Left forelimb (tissue), 1 donor: ENCODE measurements at places on chromosomes 4 and X.
A peak's percentile ranks its signal among the peaks of the same experiment; 100 is the strongest.

DNA sequence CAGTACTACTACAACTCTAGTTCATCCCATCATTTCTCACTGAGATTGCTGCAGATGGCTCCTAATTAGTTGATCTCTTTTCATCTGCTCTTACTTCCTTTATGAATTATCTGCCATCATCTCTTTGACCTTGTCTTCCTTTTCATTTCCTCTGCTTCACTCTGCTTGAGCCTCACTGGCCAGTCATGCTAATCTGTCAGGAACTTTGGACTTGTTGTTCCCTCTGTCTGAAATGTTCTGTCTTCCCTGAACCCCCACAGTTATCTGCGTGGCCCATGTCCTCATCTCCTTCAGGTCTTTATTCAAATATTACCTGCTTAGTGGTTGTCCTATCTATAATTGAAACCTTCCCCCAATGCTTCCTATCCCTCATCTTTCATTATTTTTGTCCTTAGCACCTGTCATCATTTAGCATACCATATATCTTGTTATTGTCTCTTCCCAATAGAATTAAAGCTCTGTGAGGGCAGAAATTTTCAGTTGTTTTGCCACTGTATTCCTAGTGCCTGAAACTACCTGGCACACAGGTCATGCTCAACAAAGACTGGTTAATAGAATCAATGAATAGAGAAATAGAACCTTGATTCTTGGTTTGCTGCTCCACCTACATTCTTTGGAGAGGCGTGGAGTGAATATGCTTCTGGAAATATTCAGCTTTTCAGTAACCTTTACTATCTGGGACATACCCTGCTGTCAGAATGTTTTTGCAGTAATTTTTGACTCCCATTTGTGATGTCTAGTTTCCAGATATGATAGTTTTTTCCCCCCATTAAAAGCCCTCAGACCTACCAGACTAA, 5.0 kb downstream of the SLC4A4 start:
- no peak for DNase-seq

DNA sequence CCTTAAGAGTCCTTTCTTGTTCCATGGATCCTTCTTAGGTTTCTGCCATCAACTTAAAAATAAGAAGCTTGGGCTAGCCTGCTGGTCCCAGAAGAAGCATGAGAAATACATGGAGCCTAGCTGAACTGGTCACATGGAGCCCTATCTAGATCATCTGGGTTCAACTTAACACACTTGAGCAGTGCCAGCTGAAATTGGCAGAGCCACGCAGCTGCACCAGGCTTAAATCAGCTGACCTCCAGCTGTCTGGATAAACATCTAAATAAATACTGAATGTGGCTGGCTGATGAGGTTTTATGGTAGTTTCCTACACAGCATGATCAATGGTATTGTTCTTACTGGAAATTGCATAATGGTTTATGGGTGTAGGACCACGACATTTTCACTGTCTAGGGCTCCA, 598.4 kb upstream of the FAM241A start:
- no peak for DNase-seq

DNA sequence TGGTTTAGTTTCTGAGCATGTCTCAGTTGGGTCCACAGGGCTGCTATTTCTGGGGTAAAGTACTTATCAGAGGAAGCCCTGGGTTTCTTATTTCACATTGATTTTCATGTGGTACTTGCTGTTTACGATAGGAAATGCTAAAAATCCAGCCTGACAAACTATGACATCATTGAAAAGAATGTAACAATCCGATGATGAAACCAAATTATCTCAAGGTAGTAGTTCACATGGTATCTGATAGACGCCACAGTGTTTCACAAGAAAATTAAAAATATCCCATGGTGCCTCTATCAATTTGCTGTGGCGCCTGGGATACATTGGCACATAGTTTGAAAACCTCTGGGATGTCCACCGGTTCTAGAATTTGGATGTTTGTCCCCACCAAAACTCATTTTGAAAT, 418.9 kb upstream of the RPS6KA3 start:
- no peak for DNase-seq

DNA sequence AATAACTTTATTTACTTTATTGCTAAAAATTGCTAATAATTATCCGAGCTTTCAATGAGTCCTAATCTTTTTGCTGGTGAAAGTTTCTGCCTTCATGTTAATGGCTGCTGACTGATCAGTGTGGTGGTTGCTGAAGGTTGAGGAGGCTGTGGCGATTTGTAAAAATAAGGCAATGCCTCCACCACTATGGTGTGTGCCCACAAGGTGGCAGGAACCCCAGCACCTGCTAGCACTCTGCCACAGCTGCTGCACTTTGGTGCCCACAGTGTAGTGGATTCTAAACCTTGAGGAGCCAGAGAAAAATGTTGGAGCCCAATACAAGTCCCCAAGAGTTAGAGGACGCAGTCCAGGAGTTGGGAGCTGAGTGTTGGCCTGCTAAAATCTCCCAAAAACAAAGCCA, 1237.1 kb downstream of the PCDH19 start:
- no peak for DNase-seq

DNA sequence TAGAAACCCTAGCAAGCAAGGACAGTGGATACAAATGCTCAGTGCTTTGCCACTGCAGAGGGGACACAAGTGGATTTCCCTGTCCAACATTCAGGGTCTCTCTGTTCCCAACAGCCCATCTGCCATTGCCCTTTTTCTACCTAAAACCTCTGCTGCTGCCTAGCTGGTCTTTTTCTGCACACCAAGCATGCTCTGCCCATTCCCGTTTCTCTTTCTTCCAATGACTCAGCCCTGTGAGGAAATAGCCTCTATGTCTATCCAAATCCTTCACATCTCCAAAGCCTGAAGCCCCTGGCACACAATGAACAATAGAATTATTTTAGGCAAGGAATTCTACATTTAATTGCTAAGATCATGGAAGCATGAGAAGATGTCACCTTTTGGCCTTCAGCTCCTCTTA, 5.7 kb upstream of the AMELX start:
- no peak for DNase-seq

DNA sequence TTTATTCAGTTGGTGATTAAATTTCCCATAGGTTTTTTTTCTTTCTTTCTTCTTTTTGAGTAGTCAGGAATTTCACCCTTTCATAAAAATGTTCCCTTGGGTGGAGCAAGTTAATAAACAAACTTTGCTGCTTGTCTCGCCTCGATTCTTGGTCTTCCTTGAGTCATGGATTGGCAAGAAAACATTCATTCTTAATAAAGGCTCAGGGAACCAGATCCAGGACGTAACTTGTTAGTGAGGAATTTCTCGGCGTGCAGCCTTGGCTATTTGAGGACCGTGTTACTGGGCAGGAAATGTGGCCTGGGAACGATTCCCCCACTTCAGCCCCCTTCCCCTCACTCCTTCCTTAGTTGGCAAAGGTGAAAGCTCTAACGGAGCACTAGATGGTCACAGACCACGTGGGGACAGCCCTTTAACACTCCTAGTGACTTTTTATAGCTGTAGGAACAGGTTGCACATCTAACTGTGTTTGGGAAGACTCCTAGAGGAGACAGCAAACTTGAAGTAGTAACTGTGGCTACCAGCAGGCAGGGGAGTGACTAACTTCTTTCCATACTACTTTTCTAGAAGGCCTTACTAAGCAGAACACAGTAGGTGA, 106.8 kb downstream of the UCHL1 start:
- no peak for DNase-seq

DNA sequence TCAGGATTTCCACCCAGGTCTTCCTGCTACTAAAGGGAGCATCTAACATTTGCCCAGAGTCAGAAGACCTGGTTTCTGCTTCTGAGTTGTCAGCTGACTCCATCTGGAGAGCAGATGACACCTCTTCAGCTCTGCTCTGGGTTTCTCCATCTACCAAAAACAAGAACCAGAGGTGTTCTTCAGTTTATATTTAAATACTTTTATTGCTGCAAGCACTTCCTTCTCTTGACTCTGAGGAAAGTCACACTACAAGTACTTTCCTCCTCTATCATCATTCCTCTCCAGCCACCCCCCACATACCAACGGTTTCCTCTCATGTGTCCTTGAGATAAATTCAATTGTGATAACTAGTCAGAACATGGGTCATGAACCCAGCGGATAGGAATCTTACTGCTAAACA, 88.4 kb downstream of the PPP3CA start:
- no peak for DNase-seq

GRCh38 chrX:143306991-143307937, 210.0 kb downstream of the SPANXN3 start:
- no peak for DNase-seq

DNA sequence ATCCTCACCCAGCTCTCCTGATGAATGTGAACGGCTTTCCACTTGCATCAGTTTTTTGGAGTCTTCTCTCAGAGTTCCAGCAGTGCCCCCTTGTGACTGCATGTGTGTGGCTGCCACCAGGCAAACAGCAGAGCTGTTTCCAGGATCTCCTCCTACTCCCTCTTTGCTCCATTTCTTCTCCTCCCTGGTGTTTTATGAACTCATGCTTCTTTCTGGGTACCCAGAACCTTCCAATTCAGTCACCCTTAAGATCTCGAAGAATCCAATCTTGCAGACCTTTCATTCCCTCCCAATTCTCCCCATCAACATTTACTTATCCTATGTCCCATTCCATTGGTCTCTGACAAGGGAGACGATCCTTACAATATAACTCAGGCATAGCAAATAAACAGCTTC, 6.8 kb upstream of the TCEANC start:
- no peak for DNase-seq

- DNase-seq = peak; percentile 76
Observed at GRCh38 chr4:181143250-181143854, 1099.8 kb upstream of the TENM3 start.

DNA sequence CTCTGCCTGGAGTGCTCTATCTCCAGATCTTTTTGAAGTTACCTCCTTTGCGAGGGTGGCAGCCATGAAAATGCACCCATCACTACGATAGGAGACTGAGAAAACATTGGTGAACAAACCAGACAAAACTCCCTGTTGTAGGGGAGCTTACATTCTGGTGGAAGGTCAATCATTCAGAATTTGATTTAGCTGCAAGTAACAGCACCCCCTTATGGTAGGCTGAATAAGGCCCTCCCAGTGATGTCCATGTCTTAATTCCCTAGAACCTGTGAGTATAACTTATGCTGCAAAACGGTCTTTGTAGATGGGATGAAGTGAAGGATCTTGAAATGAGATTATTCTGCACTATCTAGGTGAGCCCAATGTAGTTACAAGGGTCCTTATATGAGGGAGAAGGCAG, 5.6 kb upstream of the TEC start:
- DNase-seq = no peak

DNA sequence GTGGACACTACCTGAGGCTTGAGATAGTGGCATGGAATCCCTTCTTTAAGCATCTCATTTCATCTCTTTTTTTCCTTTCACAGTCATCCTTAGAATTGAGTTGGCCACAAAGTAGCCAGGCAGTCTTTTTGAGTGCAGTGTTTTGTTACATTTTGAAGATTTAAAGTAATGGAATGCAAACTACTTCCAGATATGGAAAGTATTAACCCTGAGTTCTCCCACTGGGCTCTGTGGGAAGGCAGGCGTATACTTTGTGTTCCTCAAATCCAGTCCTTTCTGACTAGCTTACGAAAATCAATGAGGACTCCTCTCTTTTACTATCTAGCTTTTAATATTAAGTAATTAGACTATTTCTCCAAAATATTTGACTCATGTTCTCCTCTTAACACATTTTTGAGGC, 29.9 kb downstream of the PCDH10 start:
- no peak for DNase-seq

DNA sequence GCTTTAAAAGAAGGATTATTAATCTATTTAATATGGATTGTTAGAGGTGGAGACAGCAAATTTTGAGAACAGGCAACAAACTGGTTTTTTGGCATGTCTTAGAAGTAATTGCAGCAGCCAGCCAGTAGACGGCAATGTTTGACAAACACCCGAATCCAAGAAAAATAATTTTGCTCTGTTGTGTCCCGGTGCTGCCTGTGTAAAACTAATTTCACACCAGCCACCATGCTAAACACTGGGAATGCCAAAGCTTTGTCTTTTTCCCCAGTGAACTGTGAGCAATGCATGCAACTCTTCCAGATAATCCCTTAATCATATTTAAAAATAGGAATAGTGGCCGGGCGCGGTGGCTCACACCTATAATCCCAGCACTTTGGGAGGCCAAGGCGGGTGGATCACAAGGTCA, 25.9 kb downstream of the SMIM31 start:
- no peak for DNase-seq

DNA sequence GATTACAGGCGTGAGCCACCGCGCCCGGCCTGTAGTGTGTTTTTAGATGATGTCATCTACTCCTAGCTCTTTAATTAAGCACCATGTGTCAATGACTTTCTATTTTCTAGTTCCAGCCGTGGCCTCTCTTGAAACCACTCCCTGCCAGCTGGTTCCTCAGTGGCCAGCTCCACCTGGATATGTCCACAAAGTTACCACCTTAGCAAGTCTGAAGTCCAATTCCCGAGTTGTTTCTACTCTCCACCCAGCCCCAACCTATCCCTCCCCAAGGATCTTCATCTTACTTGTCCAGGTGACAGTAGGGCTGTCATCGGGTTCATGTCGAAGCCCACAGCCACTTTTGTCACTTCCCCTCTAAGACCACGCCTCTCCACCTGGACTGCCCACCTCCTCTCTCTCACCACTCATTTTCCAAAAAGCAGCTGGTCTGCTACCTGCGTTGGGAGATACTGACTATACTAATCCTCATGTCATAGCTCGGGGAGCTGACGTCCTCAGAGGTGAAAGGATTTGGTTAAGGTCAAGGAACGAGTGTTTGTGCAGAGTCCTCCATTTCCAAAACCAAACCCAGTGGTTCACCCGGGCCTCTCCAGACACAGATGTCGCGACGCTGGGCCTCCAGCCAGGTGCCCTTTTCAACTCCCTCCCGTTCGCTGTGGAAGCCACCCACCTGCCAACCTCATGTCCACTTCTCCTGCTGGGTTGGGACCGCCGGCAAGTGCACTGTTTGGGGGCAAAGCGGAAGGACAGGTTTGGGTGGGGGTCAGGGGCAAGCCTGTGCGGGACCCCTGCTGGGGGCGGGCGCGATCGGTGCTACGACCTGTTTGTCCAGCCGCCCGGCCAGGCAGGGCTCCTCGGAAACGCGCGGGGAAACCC, 704 bp downstream of the FAM3A start:
- no peak for DNase-seq

DNA sequence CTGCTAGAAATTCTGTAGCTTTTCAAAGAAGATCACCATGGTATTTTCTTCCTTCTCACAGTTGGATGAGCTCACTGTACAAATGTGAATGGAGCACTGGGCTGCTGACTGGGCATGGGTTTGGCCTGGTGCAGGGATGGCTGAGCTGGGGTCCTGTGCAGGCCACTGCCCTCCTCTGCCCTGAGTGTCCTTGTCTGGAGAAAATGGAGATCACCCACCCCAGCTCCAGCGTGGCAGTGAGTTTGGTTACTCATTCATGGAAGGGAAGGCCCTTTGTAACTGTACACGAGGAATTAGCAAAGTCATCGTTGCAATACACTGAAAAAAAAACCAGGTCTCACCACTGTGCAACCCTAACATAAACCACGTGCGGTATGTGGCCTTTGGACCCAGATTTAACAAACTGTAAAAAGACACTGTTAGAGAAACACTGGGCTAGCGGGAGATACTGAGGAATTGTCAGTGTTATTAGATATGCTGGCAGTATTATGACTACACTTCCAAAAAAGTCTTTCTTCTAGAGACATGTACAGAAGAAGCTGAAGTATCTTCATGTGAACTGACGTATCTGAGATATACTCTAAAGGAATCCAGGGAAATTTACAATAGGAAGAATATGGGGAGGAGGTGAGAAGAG, 16.1 kb upstream of the TBC1D14 start:
- DNase-seq = no peak

GRCh38 chrX:53073115-53073586, 9.0 kb upstream of the TSPYL2 start:
- no peak for DNase-seq

GRCh38 chr4:125200556-125200955, 114.2 kb upstream of the FAT4 start:
- DNase-seq = no peak
